Activated T-helper 1 cell treated with Interleukin-2 at 50 U/mL for 16 hours (primary cell): ENCODE measurements at places on chromosomes 2 and 18.

- no peak for DNase-seq
Observed at GRCh38 chr2:162245061-162245460, 1.8 kb upstream of the FAP start.

- DNase-seq = no peak
Observed at GRCh38 chr18:55239740-55240139, 280.5 kb upstream of the CCDC68 start.

DNA sequence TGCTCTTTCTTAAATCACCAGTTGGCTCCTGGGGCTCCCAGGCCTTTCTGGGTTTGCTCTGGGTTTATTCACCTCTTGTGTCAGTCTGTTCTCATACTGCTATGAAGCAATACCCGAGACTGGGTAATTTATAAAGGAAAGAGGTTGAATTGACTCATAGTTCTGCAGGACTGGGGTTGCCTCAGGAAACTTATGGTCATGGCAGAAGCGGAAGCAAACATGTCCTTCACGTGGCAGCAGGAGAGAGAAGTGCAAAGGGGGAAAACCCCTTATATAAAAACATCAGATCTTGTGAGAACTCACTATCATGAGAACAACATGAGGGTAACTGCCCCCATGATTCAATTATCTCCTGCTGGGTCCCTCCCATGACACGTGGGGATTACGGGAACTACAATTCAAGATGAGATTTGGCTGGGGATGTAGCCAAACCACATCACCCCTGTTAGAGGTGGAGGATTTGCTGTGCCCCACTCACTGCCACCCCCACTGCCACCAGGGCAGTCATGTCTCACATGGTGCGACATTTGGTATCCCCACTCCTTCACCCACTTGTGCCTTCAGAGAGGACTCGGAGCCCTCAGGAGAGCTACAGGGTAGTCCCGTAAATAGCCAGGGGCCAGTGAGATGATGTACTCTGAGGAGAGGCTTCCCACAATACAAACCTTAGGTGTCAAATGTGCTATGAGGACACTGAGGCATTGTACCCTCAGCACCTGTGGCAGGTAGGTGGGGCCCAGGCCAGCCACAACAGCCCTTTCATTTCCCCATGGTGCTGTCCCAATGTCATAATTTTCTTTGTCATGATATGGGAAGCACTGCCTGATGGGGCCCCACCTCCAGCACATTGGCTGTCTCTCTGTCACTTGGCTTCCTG is 35.7 kb downstream of the CDC42EP3 start:
- DNase-seq = peak; percentile 47

GRCh38 chr18:35610724-35611123 is 29.2 kb downstream of the GALNT1 start:
- DNase-seq = no peak

DNA sequence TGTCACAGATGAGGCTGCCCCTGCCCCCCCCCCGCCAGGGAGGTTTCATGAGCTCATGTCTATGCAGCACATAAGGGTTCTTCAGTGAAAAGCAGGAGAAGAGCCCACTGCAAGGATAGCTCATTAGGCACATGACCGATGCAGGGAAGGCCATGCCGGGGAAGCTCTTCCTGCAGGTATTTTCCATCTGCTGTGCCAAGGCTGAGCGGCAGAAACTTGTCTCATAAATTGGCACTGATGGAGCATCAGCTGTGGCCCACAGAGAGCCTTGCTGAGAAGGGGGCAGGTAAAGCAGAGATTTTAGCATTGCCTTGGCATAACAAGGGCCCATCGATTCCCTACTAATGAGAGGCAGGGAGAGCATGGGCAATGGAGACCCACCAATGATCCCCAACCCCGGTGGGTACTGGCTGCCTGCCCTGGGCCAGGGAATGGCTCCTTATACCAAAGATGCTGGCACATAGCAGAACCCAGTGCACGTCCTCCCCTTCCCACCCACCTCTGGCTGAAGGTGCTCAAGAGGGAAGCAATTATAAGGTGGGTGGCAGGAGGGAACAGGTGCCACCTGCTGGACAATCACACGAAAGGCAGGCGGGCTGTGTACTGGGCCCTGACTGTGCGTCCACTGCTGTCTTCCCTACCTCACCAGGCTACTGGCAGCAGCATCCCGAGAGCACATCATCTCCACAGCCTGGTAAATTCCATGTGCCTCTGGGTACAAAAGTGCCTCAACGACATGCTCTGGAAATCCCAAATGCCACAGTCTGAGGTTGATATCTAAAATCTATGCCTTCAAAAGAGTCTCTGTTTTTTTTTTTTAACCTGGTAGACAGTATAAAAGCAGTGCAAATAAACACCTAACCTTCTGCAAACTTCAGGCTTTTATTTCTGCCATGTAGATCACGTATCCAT is 41.4 kb downstream of the STEAP3 start:
- DNase-seq = no peak

- DNase-seq = no peak
Observed at GRCh38 chr2:182043021-182043420, 57.4 kb downstream of the PPP1R1C start.

DNA sequence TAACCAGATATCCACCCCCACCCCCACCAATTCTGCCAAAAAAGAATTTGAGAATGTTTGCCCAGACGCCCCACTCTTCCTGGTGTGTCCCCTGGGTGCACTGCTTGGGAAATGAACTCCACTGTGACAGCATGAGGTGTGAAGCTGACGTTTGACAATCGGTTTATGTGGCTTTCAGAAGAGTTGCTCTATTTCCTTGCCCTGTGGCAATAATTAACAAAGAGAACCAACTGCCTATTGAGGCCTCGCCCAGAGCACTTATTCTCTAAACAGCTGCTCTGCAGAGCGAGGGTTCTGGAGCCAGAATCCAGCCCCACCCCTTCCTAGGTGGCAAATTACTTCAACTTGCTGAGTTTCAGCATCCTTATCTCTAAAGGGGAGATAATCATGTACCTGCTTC is 115.8 kb upstream of the SIX3 start:
- no peak for DNase-seq

- DNase-seq = no peak
Observed at GRCh38 chr2:195674491-195675221, 17.6 kb downstream of the SLC39A10 start.

DNA sequence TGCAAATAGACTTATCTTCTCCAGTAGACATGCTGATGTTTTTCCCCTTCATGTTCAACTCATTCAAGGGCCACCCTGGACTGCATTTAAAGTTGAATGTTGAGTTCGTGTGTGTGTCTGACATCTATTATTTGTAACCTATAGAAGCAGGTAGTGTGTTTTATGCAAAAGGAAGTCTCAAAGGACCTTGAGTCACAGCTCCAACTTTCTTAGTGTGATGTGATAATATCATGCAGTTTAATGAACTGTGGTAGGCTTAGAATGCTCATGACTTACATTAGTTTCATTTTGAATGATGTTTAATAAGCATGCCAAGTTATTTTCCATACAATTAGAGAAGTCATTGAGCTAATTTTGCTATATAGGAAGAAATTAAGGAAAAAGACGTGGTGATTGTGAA is 67.9 kb downstream of the CERS6 start:
- no peak for DNase-seq

GRCh38 chr18:32629981-32630700 is 142.7 kb downstream of the KLHL14 start:
- DNase-seq = no peak

- DNase-seq = no peak
Observed at GRCh38 chr2:40332191-40332826, 119.6 kb downstream of the SLC8A1 start.

GRCh38 chr2:174331595-174332216 is 3.0 kb upstream of the SP9 start:
- no peak for DNase-seq

GRCh38 chr18:48460929-48461583 is 51.9 kb upstream of the ZBTB7C start:
- DNase-seq = no peak

DNA sequence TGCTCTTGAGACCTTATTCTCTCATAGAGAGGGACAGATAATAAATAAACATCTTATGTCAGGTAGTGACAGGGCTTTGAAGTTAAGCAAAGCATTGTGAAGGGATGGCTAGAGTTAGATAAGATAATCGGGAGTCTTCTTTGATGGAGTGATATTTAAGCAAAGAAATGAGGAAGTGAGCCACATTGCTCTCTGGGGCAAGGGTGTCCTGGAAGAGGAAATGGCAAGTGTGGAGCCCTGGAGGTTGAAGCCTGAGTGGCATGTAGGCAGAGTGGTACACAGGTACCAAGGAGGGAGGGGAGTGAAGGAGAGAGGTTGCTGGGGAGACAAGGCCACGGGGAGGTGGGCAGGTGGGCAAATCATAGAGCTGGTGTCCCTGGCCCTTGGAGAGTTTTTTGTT is 110.2 kb downstream of the CTAGE1 start:
- DNase-seq = no peak

GRCh38 chr2:5713101-5713500 is 20.9 kb downstream of the SOX11 start:
- DNase-seq = no peak

- DNase-seq = no peak
Observed at GRCh38 chr2:33614190-33614589, 15.1 kb upstream of the FAM98A start.

GRCh38 chr2:238714038-238714528 is 133.8 kb upstream of the TWIST2 start:
- DNase-seq = no peak

DNA sequence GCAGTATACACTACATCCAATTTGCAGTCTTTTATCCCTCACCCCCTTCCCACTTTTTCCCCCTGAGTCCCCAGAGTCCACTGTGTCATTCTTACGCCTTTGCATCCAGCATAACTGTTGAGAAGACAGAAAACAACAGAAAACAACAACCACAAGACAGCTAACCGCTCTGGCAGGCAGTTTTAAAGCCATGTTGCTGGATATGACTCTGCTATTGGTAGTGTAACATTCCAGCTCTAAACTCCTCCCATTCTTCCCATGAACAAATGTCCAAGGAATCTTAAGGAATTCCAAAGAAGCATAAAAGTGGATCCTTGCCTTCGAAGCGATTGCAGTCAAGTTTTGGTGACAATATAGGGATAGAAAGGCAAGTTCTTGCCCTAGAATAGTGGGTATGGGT is 599.1 kb downstream of the NYAP2 start:
- no peak for DNase-seq

DNA sequence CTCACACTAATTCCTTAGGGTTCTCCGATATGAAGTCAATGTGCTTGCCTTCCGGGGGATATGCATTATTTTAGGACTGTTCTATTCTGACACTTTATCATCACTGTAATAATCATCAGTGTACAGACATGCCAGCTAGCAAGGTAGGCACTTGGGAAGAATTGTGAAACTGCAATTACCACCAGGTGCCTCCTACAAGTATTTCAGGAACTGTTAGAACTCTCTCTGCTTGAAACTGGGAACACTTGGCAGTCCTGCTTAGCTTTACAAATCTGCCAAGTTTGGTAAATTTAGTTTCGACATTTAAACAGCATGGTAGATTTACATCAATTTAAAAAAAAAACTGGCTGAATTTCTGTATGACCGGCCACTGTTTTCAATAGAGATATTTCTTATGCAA is 128.7 kb downstream of the SATB2 start:
- no peak for DNase-seq

GRCh38 chr2:36466135-36466534 is 110.6 kb downstream of the CRIM1 start:
- DNase-seq = no peak

GRCh38 chr18:50279752-50280151 is 1.6 kb downstream of the MBD1 start:
- no peak for DNase-seq

DNA sequence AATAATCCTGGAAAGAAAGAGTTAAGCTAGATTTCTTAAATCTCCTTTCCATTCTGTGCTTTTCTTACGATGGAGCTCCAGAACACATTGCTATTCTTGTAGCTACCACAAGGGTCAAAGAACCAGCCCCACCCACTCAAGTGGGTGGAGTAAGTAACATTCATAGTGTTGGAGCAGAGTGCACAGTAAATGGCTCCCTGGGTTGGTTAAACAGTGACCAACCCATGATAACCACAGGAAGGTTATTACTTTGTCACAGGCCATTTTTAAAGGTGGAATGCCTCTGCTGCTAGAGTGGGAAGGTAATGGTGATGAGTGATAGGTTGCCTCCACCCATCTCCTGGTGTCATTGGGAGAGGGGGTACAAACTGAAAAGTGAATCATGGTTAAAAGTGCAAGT is 13.9 kb downstream of the ARPC2 start:
- no peak for DNase-seq

- DNase-seq = no peak
Observed at GRCh38 chr2:75710220-75710576, 517 bp downstream of the GCFC2 start.

DNA sequence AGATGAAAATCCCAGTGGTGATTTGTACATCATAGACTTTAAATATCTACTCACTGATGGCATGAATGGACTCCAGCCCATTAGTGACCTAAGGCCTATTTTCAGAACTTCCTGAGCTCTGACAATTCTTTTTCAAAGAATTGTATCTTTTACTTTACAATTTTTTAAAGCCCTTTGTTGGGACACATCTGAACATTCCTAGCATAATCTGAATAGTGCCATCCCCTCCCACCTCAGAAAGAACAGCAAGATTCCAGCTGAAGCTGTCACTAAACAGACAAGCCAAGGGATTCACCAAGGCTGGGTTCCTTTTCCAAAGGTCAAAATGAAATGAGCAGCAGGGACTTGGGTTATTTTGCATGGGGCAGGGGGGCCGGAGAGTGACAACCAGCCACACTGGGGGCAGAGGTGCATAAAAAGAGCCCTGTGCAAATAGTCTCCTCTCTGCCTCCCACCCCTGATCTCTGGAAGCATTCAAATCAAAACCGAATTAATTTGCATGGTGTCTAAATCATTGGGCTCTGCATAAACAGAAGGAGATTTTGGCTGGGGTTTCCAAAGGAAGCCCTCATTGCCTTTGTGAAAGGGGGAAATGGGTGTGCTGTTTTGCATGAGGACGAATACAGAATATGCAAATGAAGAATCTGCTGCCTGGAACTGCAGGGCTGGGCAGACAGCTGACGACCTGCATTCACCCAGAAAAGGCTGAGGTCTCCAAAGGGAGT is 17.2 kb downstream of the EPHA4 start:
- no peak for DNase-seq
